ENCODE measurements at places on chromosomes 2 and 18. TPM values are rescaled to one million over a fixed set of nuclear protein-coding genes. Genes with fewer than 3 reads are reported as not detected.

Gene EML6
- 0.89 TPM for total RNA-seq

Gene FAM237A
- not detected for total RNA-seq

Gene GALNT14
- total RNA-seq, result 0.20 TPM

Gene PSMD1
- 122 TPM for total RNA-seq

Gene GPR35
- 14.9 TPM for total RNA-seq

Gene LDLRAD4
- 28.5 TPM for total RNA-seq

Gene NEU4
- 0.64 TPM for total RNA-seq

Gene CCDC121
- total RNA-seq, result 1.2 TPM

Gene RAD51AP2
- not detected for total RNA-seq

Gene DYNAP
- total RNA-seq, result not detected

Gene C2orf49
- 18.6 TPM for total RNA-seq

All from T-helper 2 cell treated with Interferon-gamma antibody and Interleukin-4, amounts not matched to agents 100 ng/mL and 5 ng/mL, for 36 hours (primary cell).